ENCODE measurements at places on chromosomes 4 and X.
A peak's percentile ranks its signal among the peaks of the same experiment; 100 is the strongest.

- DNase-seq, result no peak
These were observed 40.7 kb upstream of the DDX3X start for GRCh38 chrX:41293269-41293668.

GRCh38 chrX:121254336-121254735 lies 206.9 kb downstream of the GLUD2 start:
- peak; percentile 5 for DNase-seq

DNA sequence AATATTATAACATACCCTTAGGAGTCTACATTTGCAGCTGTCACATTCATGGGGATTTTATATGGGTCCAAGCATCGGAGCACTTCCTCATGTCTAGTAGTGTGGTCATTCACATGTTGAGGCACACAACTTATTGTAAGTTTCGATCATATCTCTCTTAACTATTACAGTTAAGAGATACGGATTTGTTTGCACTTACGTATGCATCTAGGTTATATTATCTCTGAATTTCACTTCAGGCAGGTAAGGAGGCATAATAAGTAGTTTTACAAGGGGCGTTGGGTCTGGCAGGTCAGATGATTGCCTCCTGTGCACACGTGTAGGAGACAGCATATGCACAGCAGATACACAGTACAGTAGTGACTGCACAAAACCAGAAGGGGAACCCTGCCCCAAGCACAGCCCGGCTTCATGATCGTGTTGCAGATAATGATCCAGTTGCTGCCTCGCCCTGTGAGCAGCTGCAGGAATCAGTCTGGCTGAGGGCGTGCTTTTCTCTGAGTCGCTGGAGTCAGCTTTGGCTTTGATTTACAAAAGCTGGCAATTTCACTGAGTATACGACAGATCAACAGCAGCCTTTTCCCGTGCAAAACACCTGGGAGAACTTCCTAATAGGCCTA lies 302.9 kb upstream of the GATB start:
- no peak for DNase-seq

- DNase-seq, result no peak
These were observed 291.3 kb downstream of the PDHA2 start for GRCh38 chr4:96131186-96131585.

GRCh38 chr4:125254106-125254505 lies 60.6 kb upstream of the FAT4 start:
- no peak for DNase-seq

- no peak for DNase-seq
These were observed 229.2 kb downstream of the PTTG2 start for GRCh38 chr4:38189445-38189844.

GRCh38 chr4:15336410-15337167 lies 91.2 kb upstream of the C1QTNF7 start:
- no peak for DNase-seq

DNA sequence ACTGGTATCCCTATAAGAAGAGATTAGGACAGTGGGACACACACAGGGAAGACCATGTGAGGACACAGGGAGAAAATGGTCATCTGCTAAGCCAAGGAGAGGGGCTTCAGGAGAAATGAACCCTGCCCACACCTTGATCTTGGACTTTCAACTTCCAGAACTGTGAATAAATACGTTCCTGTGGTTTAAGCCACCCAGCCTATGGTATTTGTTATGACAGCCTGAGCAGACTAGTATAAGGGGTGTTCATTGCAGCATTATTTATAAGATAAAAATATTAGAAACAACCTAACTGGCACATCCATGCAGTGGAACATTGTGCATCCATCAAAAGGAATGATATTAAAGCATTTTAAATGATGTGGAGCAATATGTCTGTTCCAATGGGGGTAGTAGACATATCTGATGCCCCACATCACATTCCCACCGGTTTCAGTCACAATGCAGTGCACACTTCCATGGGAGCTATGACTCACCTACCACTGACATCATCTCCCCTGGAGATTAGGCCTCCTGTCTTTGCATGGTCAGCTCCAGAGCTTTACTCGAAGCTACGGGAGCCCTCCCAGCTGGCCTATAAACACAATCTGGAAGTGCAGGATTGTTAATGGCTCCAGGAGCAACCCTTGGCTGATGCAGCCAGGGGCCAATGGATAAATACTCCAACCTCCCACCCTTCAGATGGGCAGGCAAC lies 38.9 kb upstream of the MAMLD1 start:
- no peak for DNase-seq

- no peak for DNase-seq
These were observed 10.9 kb upstream of the PGM2 start for GRCh38 chr4:37815591-37815990.

DNA sequence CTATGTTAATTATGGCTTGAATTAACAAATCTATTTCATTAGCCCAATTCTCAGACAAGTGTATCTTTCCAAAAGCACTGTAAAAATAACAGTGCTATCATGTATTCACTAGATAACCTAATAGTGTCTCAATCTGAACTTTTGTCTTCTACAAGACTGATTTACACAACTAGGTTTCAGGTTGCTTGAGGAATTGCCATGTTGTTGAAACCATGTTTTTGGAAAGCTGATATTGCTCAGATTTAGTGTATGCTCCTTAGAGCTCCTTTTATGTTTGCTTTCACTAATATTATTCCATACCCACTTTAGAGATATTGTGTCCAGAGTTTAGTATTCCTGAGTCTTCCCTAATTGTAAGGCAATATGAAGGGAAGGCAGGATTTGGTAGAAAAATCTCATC lies 70.6 kb downstream of the GPAT3 start:
- no peak for DNase-seq

GRCh38 chrX:47296766-47297365 lies 64.1 kb downstream of the USP11 start:
- no peak for DNase-seq

DNA sequence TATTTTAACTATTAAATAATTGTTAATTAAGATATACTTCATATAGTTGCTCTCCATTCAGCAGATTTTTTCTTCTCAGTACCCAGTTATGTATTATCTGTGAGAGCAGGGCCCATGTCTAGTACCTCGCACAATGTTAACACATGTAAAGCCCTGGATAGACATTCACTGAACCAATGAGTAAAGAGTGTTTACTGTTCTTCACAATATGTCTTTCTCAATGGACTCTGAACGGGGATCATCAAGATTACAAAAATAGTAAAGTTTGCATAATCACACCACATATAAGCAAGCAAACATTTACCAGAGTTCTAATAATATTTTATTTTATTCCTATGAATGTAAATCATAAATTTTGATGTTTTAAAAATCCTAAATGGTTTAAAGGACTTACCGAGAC lies 47.1 kb downstream of the FBXO8 start:
- DNase-seq, result no peak

- no peak for DNase-seq
These were observed 62.4 kb upstream of the NDP start for GRCh38 chrX:44035571-44035970.

DNA sequence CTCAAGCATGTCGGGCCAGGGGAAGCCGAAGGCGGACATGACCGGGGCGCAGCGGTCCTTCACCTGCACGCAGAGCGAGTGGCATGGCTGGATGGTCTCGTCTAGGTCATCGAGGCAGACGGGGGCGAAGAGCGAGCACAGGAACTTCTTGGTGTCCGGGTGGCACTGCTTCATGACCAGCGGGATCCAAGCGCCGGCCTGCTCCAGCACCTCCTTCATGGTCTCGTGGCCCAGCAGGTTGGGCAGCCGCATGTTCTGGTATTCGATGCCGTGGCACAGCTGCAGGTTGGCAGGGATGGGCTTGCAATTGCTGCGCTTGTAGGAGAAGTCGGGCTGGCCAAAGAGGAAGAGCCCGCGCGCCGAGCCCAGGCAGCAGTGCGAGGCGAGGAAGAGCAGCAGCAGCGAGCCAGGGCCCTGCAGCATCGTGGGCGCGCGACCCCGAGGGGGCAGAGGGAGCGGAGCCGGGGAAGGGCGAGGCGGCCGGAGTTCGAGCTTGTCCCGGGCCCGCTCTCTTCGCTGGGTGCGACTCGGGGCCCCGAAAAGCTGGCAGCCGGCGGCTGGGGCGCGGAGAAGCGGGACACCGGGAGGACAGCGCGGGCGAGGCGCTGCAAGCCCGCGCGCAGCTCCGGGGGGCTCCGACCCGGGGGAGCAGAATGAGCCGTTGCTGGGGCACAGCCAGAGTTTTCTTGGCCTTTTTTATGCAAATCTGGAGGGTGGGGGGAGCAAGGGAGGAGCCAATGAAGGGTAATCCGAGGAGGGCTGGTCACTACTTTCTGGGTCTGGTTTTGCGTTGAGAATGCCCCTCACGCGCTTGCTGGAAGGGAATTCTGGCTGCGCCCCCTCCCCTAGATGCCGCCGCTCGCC lies at the start of gene SFRP2:
SFRP2 (minus strand) TSS at position 671 of the 864 bp plus-strand sequence; CDS start at position 423, 248 bp downstream.
- no peak for DNase-seq

- DNase-seq, result no peak
These were observed 100.6 kb downstream of the MID1 start for GRCh38 chrX:10519761-10520160.

- no peak for DNase-seq
These were observed 15.3 kb downstream of the GRIA3 start for GRCh38 chrX:123199338-123199737.

GRCh38 chr4:75251547-75251946 lies 262.7 kb downstream of the RCHY1 start:
- DNase-seq, result no peak

- peak; percentile 1 for DNase-seq
These were observed 99.5 kb downstream of the ARHGAP6 start for GRCh38 chrX:11566173-11566572.

DNA sequence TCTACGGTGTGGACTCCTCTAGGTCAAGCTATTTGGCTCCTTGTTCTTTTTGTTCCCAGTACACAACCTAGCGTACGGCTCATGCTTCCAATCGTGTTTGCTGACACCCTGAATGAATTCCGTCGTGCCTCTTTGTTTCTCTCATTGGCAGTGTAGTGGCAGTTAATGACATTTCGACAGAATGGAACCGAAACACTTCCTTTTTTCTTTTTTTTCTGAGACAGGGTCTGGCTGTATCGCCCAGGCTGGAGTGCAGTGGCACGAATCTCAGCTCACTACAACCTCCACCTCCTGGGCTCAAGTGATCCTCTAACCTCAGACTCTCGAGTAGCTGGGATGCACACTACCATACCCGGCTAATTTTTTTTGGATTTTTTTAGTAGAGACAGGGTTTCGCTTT lies 113.3 kb upstream of the ATP6AP2 start:
- no peak for DNase-seq

- DNase-seq, result no peak
These were observed 78.9 kb upstream of the PPP2R3B start for GRCh38 chrX:465418-466215.

GRCh38 chrX:10506781-10507180 lies 113.6 kb downstream of the MID1 start:
- no peak for DNase-seq

- peak; percentile 9 for DNase-seq
These were observed 137.6 kb downstream of the EGF start for GRCh38 chr4:110049951-110050925.

DNA sequence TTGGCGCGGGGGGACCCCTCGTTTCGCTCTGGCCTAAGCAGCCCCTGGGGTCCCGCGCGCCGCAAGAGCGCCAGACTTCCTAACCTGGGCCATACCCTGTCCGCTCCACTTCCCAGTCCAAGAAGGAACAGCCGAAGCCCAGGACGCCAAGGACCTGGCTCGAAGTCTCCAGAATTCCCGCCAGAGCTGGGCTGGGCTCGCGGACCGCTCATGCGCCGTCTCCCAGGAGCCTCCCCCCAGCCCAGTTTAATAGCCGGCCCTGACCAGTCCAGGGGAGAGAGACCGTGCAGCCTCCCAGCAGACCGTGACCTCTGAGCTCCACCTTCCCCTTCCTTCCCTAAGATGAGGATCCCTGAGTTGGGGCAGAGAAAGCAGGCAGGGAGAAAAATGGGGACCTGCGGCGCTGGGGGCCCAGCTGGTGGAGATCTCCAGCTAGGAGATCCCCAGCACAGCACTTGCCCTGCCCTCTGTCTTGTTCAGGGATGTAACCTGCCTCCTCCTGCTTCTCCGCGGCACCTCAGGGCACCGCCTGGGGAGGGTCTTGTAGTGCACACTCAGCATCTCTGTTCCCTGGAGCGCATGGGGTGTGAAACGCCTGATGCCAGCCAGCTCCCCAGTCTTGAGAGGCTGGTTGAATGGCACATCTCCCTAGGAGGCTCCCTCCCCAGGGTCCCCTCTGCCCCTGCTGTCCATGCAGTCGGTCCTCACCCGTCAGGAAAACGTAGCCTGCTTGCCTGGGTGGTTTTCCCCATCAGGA lies 1.2 kb upstream of the LETM1 start:
- DNase-seq, result no peak

- DNase-seq, result no peak
These were observed 48.0 kb downstream of the PROM1 start for GRCh38 chr4:16035843-16036242.

- DNase-seq, result no peak
These were observed 47.1 kb downstream of the KLF3 start for GRCh38 chr4:38711066-38711465.

DNA sequence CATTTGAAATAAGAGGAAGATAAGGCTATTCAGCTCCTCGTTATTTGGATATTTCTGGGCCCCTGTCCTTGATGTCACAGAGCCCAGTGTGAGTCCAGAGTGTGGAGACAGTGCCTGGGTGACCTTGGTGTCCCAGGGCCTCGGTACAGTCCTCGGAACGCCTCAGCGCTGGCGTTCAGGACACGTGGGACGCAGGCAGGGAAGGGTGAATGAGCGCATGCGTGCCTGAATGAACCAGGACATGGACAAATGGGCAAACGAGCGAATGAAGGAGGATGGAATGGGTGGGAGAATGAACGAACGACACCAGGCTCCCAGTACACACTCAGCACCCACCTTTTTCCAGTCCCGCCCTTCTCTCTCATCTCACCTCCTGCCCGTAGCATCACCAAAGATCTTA lies 44.2 kb downstream of the EVC start:
- no peak for DNase-seq

DNA sequence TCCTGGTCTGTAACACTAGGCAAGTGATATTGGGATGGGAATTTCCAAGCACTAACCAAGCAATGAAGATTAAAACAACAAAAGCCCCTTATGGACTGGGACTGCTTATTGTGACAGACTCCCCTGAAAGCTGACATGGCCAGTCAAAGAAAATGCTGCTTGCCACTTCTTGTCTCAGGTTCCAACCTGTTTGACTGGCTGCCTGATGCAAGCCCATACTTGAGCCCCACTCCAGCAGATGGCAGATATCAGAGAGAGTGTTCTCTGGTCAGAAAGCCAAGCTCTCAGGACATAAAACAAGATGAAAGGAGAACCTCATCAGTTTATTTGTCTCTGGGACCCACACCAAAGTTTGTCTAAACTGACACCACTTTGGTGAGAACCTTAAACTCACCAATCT lies 15.5 kb upstream of the IGBP1 start:
- no peak for DNase-seq

DNA sequence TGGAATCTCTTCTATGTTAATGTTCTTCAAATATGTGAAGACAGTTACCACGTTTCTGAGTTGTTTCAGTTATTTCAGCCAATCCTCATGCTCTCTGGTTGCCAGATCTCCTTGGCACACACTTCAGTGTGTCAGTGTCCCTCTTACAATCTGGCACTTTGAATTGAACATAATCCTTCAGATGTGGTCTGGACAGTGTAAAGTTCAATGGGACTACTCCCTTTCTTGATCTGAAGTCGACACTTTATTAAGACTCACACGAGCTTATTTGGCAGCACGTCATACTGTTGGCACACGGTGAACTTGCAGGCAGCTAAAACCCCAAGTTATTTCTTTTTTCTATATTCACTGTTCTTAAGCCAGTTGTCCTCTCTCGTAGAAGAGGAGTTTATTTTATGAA lies 28.2 kb downstream of the ARSJ start:
- DNase-seq, result no peak
